ENCODE measurements at places on chromosomes 5 and 9.
A peak's percentile ranks its signal among the peaks of the same experiment; 100 is the strongest.

GRCh38 chr9:42388146-42388690 lies 204.8 kb downstream of the SPATA31A6 start:
- no peak for DNase-seq

- DNase-seq = peak; percentile 64
These were observed 80.5 kb upstream of the EPB41L4B start for GRCh38 chr9:109401169-109401989.

- DNase-seq = no peak
These were observed 20.4 kb downstream of the AUH start for GRCh38 chr9:91341258-91341746.

DNA sequence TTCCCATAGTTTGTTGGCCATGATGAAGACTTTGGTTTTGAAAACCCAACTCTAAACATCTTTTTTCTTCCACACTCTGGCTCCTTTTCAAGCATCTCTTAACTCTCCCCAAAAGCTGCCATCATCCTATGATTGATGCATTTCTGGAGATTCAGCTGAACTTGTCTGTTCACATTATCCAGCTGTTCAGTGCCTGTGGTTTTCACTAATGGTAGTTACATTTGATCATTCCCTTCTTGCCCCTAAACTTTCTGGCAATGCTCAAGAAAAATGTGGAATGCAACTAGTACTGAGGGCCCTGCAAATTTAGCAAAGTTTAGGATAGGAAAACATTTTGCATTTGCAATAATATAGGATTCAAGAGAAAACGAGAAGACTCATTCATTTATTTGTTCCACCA lies 267.5 kb downstream of the ENC1 start:
- no peak for DNase-seq

DNA sequence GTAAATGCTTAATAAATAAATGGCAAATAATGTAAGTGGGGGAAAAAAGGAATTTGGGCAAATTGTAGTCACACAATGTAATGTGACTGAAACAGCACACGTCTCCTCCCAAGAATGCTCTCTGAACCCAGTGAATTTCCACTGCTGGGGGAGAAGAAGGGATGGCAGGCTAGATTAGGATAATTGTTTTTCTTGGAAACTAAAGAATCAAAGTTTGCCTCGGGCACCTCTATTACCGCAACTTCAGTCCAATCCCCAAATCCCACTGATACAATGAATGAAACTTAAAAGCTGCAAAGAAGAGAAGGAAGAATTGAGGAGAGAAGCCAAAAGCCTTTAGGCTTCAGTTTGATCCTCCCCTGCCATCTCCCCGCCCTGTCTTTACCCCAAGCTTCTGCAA lies 423.2 kb upstream of the PAPPA start:
- no peak for DNase-seq

GRCh38 chr9:127549751-127550150 lies 62.3 kb upstream of the STXBP1 start:
- no peak for DNase-seq

DNA sequence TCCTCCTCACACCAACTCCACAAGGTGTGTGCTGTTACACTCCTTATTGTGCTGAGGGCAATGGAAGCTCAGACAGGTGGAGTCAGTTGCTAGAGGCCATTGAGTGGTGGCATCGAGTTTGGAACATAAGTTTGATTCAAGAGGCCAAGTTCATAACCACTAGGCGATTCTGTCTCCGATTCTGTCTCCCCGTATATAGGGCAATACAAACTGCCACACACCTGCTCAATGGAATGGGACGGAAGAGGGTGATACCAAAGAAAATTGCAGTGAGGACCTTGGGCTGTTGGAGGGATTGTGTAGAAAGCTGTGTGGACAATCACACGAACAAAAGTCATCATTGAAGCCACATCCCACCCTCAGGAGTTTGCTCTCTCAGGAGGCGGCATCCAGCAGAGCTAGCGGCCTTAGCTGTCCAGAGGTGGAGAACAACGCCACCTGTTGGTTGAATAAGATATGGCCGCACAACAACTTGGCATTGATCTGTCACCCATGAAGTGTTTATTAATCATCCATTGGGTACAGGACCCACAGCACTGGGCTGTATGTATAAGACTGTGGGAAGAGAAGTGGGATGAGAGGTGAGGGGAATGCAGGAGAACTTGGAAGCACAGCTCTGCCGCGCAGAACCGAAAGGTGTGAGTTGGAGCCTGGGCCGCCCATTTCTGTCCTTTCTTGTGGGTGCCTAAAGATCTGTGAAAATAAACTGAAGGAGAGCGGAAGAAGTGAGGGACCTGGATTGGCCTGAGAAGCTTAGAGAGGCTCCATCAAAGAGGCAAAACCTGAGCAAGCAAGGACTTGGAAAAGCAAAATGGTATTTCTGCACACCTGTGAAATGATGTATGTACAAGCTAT lies 16.1 kb upstream of the NEUROG1 start:
- peak; percentile 47 for DNase-seq

DNA sequence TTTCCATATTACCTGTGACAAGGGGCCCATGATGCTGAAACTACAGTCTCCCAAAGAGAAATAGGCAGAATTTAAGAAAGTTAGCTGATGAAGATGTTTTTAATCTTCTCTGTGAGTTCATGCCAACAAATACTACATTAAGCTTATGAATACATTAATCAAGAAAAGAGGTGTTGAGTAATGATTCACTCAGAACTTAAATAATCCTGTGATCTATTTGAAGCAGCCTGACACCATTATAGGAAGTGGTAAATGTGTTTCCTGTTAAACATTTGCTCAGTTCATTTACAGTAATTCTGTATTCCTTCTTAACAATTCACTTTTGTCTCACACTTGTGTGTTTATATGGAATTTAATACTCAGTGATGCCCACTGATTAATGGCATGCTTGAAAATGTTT lies 75.0 kb upstream of the IZUMO3 start:
- DNase-seq = no peak

- DNase-seq = no peak
These were observed 102.4 kb downstream of the NDFIP1 start for GRCh38 chr5:142210864-142211412.

DNA sequence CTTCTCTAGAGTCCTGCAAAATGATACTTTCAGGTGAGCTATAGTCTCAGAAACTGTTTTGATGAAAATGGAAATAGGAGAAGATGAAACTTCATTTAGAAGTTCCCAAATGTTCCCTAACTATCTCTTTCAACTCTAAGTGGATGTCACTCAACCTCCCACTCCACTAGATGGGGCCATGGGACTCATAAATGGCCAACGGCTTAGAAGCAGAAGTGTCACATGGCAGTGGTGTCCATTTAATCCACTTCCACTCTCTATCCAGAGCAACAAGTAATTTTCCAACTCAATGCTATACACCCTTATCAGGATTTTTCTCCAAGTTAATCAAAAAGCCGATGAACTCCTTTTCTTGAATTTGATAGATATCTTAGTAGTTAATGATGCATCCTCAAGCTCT lies 295.7 kb downstream of the EDIL3 start:
- DNase-seq = peak; percentile 31

- no peak for DNase-seq
These were observed 62.5 kb upstream of the C5orf46 start for GRCh38 chr5:147968855-147969254.
